ENCODE measurements at places on chromosomes 2 and 18.

DNA sequence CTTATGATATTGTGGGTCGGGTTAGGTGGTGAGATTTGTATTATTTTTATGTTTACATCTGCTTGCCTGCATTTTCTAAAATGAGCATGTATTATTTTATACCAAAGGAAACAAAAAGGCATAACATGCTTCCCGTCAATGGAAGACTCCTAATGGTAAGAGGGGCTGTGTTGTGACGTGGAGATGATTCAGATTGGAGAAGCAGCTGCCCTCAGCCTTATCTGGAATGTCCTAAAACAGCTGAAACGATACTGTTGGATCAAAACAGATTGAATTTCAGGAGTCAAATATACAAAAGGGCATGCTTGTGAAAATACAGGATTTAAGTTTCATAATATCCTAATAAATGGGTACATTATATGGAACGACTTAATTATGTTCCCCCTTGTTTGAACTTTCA is 19.0 kb downstream of the DGKD start:
- DNase-seq: no peak

- no peak for DNase-seq
Observed at GRCh38 chr2:196535742-196536141, 103.8 kb upstream of the CCDC150 start.

- no peak for DNase-seq
Observed at GRCh38 chr2:67499989-67500388, 102.9 kb downstream of the ETAA1 start.

- no peak for DNase-seq
Observed at GRCh38 chr2:176566961-176567360, 297.7 kb downstream of the MTX2 start.
